Omental fat pad (tissue), 4 donors: ENCODE measurements at places on chromosomes 6 and 20.
A peak's percentile ranks its signal among the peaks of the same experiment; 100 is the strongest.

- no peak for DNase-seq
Observed at GRCh38 chr6:33592595-33593413, 12.7 kb upstream of the BAK1 start.

- no peak for DNase-seq
Observed at GRCh38 chr20:47036091-47036870, 141.6 kb downstream of the EYA2 start.

- DNase-seq = peak; percentile 52
Observed at GRCh38 chr6:63573076-63573898, 1.0 kb downstream of the LOC128125822 start.

- no peak for DNase-seq
Observed at GRCh38 chr6:6057442-6058053, 50.8 kb upstream of the NRN1 start.

DNA sequence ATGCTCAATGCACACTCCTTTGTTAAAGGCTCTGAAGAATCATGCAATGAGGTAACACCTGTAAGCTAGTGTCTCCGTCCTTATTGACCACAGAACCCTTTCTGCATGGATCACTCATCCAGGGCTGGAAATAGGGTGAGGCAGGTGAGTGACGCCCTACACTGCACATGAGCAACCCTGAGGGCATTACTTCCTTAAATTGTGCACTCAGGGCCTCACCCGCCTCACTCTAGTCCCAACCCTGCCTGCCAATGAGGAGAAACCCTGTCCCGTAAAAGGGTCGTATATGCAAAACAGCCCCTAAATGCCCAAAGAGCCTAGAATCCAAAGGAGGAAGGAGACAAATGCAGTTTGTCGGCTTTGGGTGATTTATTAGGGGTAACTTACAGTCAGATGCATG, 33.6 kb upstream of the NOP56 start:
- DNase-seq = no peak

DNA sequence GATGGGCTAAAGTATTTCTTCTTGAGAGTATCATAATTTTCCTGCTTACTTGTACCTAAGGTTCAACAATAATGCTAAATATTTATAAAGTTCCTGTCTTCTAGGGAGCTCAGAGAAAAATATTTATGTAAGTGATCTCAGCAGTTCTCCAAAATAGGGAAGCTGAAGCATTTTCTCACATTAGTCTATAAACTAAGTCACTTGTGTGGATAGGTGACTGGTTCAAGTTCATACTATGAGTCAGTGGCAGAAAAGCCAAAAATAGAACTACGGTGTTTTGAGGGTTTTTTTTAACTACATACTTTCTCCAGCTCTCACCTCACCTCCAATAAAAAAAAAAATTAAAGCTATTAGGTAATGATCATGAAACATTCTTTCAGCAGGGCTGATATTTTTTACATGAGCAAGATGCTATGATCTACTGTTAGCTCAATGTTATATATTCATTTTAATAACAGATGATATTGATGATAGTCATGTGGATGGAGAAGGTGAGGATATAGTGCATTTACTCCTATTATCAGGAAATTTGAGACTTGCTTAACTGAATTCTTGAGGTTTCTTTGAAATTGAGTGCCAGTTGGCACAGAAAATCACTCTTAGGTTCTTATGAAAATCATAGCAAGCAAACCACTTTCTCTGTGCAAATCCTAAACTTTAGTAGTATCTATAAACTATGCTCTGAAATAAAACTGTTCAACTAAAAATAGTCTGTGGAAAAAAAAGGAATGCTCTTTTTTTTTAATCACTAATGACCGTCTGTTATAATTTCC, 4.1 kb upstream of the MOXD1 start:
- no peak for DNase-seq

GRCh38 chr6:57109880-57110279, 19.9 kb downstream of the ZNF451 start:
- DNase-seq = no peak

GRCh38 chr20:2817341-2817726, 1.2 kb downstream of the TMEM239 start:
- DNase-seq = no peak

DNA sequence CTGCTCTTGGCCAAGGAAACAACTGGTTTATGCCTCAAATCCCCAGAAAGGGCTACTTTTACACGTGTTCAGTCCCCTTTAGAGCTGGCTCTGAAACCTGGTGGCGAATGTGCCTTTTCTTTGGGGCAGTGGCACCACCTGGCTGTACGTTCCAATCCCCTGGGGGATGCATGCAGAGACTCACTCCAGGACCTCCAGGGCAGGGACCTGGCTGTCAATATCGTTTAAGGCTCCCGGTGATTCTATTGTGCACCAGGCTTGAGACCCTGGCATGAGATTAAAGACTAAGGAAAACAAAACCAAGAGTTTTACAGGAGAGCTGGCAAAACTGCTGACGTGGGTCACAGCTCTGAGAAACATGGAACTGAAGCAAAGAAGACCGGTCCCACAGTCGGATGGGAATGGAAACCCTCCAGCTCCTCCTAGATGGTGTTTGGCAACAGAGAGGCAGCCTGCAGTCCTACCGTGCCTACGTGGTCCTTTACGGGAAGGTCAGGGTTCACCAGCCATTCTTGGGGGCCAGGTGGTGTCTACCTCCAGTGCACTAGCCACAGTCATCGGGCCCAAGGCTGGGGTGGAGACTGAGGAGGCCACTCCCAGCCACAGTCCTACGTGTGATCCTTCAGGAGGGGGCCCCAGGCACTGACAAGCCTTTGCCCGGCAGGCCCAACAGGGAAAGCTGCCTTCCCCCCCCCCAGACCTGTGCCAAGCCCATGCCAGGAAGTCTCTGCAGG, 203.3 kb upstream of the CST7 start:
- no peak for DNase-seq

- no peak for DNase-seq
Observed at GRCh38 chr6:42369568-42369967, 82.2 kb downstream of the TRERF1 start.

DNA sequence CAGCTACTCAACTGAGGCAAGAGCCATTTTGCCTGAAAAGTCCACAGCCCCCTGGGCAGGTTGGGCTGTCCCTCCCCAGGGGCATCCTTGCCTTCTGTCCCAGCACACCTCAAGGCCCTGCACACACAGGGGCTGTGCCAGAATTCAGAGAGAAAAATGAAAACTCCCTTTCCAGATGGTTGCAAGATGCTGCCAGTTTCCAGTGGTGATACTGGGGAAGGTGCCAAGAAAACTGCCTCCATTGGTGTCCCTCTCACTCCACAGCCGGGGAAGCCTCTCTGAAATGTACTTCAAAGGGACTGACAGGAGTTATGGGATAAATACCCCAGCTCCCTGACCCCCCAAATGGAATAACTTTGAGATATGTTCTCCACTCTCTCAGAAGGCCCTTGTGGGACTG, 154.2 kb upstream of the MAFB start:
- DNase-seq = no peak
